ENCODE measurements at places on chromosomes 7 and 10.

DNA sequence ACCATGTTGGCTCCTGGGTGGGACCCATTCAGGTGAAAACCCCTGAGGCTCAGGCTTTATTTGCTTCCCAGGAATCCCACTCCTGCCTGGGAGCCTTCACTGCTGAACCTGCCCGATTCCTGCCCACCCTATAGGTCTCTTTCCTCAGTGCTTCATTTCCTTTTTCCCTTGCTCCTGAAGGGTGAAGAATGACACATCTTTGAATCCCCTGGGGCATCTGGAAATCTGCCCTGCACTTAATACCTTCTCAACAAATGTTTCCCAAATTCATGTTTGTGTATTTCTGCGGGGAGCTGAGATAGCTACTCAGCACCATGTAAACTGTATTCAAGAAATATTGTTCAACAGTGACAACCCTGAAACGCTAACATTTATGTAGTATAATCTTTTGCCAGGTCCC is 10.3 kb upstream of the PCBD1 start:
- DNase-seq, result no peak

- no peak for DNase-seq
Observed at GRCh38 chr7:96903906-96904305, 101.4 kb upstream of the DLX6 start.

DNA sequence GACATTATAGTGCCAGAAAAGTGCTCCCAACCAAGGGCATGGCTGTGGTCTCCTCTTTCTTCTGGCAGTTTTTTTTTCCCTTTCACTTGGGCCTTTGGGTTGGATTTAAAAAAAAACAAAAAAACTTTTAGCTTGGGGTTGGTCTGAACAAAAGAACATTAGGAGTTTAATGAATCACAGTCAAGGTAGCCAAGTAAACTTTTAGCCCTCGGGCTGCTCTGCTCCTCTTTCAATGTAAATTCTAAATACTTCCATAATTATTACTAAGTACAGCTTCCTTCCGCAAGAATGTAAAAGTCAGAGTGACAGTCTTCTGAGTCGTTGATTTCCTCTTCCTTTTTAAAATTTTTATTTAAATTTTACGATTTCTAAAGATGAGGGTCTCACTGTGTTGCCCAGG is 79.2 kb downstream of the NRF1 start:
- DNase-seq, result no peak

- DNase-seq, result no peak
Observed at GRCh38 chr10:121709675-121710073, 111.4 kb upstream of the FGFR2 start.

GRCh38 chr7:89232-90019 is 102.9 kb upstream of the FAM20C start:
- no peak for DNase-seq

Data from NCI-H1092 treated with DMSO at 0.1 percent for 48 hours (cell line).